ENCODE measurements at places on chromosomes 4 and X.

- DNase-seq: no peak
Observed at GRCh38 chrX:9456250-9457074, 8.4 kb upstream of the TBL1X start.

GRCh38 chr4:70449220-70449619 lies 22.8 kb upstream of the MUC7 start:
- DNase-seq: no peak

DNA sequence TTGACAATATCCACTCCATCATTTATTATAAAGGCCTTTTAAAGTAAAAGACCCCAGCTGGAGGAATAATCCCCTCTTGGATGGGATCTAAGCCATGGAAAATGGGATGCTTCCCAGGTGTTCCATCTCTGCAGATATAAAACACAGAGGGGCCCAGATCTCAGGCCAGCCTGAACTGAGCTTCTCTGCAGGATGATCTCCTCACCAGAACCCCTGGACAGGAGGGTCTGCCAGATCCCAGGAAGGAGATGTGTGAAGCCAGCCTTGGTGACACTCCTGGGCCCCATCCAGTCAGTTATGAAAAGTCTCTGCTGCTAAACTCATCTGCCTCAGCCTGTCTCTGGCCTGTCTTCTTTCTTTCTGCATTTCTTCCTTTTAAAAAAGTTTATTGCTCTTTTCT lies 56.7 kb downstream of the HTRA3 start:
- no peak for DNase-seq

- no peak for DNase-seq
Observed at GRCh38 chr4:86356425-86357210, 3.2 kb downstream of the MAPK10 start.

GRCh38 chrX:20032201-20032600 lies 41.3 kb upstream of the BCLAF3 start:
- DNase-seq: no peak
